NCI-H2029 (cell line): ENCODE measurements at places on chromosomes 4 and X.

DNA sequence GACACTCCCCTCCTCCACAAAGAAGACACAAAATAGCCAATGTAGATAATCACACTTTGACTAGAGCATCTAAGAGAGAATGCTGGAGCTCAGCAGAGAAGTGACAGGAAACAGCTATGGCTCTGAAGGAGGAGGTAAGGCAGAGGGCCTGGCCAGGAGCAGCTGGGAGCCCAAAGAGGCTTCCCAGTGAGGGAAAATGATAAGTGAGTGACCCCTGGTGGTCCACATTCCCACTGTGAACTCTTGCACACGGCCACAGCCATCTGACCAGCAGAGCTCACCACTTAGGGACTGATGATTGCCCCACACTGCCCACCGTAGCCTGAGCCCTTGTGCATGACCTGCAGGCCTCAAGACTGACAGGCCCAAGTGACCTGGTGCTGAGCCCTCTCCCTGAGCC is 162.7 kb upstream of the GALNTL6 start:
- DNase-seq, result no peak

DNA sequence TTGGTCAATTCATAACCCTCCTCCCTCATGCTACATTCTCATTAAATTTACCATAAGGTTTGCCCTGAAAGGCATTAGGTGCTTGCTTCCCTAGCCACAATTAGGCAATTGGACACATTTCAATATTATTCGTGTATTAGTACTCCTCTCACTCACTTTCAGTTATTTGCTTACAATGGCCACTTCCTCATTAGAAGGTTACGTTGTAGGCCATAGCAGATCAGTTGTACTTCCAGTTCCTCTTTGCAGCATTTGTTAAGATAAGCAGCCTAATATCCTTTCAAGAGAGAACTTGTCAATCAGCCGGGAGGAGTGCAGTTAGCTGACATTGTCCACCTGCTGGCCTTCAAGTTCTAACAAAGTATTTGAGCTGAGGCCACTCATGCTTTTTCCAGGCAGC is 1017.2 kb downstream of the PCDH7 start:
- DNase-seq, result no peak

GRCh38 chr4:67694662-67695061 is 6.3 kb downstream of the UBA6 start:
- DNase-seq, result no peak

- DNase-seq, result no peak
These were observed 27.1 kb upstream of the STX18 start for GRCh38 chr4:4568806-4569427.

GRCh38 chr4:135838889-135839288 is 1637.3 kb upstream of the PABPC4L start:
- no peak for DNase-seq

DNA sequence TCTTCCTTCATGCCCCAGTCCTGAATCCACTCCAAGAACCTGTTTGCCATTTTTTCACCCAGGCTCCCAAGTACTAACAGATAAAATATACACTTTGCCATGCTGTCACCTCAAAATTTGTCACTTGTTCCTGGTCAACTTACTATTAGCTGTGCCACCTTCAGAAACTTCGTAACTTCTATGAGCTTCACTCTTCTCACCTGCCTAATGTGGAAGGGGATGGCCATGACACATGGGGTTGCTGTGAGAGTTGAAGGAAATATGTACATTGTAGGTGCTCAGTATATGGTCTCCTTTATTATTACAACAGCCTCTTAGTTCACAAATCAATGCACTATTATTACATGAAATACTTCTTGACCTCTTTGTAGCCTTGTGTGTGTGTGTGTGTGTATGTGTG is 10.4 kb downstream of the TMSB4X start:
- no peak for DNase-seq

DNA sequence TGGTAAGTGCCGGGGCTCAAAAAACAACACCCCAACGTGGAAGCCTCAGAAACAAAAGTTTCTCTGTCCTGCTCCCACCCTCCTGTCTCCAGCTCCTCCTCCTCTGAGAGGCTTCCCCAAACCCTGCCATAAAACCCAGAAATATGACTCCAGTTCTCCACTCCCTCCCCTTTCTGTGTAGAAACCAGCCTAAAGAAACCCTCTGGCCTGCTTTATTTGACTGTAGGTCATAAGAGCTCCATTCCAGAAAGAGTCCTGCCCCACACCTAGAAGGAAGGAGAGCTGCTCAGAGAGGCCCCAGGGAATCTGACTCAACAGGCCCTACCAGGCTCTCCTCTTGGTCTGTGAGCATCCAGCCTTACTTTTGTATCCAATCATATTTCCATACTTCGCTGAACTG is 872 bp upstream of the S100P start:
- no peak for DNase-seq

- no peak for DNase-seq
These were observed 2221.6 kb upstream of the AGA start for GRCh38 chr4:179663641-179664429.

DNA sequence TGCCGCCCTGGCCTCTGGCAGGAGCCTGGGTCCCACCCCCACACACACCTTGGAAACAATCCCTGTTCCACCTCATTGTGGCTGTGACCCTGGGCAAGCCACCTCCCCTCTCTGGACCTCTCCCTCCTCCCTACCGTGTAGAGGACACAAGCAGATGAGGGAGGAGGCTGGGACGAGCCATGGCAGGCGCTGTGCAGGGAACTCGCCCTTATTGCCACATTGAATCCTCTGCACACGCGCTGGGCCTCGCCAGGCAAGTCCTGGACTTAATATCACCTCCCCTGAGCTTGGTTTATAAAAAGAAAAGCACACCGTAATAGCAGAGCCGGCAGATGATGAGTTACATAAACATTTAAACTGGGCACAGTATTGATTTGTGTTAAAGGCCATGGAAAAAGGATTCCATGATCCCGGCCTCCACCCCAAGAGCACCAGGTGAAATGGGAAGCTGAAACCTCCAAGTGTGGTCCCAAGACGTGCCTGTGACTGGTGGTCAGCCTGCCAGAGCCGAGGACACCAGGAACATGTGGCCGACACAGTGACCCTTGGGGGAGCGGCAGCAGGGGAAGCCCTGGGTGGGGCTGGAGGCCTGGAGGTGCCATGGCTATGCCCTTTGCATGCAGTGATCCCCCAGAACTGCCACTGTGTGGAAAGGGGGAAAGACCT is 81.1 kb downstream of the PPP2R2C start:
- DNase-seq, result no peak
